NCI-H2107 (cell line): ENCODE measurements at places on chromosomes 4 and X.

DNA sequence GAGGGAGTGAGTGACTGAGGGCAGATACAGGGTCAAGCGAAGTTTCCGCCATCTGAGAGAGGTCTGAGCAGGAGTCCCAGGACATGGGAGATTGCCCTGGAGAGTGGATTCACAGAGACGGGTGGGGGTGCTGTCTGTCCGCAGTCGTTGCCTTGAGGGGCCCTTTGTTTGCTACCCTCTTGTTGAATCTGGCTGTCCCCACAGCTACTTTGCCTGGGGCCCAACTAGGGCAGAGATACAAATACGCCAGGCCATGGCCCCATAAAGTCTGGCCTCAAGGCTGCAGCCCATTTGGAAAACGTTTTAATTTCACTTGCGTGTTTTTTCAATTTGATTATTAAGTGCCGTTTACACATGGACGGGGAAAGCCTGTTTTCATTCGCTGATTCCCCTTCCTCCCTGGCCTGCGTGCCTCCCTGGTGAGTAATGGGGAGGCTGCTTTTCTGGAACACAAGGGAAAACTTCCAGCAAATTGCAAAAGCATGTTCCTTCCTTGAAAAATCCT, 134.4 kb downstream of the SMIM20 start:
- DNase-seq = no peak

DNA sequence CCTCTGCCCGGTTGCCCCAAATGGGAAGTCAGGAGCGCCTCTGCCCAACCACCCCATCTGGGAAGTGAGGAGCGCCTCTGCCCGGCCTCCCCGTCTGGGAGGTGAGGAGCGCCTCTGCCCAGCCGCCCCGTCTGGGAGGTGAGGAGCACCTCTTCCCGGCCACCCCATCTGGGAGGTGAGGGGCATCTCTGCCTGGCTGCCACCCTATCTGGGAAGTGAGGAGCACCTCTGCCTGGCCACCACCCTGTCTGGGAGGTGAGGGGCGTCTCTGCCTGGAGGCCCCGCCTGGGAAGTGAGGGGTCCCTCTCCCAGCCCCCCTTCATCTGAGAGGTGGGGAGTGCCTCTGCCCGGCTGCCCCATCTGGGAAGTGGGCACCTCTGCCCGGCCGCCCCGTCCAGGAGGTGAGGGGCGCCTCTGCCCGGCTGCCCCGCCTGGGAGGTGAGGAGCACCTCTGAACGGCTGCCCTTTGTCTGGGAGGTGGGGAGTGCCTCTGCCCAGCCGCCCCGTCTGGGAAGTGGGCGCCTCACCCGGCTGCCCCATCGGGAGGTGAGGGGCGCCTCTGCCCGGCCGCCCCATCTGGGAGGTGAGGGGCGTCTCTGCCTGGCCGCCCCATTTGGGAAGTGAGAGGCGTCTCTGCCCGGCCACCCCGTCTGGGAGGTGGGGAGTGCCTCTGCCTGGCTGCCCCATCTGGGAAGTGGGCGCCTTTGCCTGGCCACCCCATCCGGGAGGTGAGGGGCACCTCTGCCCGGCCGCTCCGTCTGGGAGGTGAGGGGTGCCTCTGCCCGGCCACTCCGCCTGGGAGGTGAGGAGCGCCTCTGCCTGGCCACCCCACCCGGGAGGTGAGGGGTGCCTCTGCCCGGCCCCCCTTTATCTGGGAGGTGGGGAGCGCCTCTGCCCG, 10.6 kb downstream of the PABPC1L2A start:
- no peak for DNase-seq

DNA sequence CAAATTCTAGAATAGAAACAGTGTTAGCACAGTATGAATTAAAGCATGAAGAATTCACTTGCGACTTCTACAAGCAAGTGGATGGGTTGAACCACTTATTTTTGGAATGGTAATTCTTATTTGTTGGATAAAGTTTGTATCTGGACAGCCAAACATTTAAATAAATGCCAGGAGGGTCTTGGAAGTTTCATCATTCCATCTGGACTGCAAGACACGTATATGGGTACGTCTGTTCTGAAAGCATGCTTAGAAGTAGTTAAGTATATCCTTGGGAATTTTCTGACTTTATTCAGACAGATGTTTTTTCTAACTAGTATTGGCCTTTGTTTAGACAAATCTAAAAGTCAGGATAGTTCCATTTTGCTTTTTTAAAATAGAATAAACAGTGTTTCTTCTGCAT, 77.5 kb upstream of the CASK start:
- DNase-seq = no peak

GRCh38 chr4:7206385-7206784, 14.0 kb downstream of the SORCS2 start:
- no peak for DNase-seq

- DNase-seq = no peak
These were observed 75.0 kb downstream of the ZFYVE28 start for GRCh38 chr4:2343476-2343875.

DNA sequence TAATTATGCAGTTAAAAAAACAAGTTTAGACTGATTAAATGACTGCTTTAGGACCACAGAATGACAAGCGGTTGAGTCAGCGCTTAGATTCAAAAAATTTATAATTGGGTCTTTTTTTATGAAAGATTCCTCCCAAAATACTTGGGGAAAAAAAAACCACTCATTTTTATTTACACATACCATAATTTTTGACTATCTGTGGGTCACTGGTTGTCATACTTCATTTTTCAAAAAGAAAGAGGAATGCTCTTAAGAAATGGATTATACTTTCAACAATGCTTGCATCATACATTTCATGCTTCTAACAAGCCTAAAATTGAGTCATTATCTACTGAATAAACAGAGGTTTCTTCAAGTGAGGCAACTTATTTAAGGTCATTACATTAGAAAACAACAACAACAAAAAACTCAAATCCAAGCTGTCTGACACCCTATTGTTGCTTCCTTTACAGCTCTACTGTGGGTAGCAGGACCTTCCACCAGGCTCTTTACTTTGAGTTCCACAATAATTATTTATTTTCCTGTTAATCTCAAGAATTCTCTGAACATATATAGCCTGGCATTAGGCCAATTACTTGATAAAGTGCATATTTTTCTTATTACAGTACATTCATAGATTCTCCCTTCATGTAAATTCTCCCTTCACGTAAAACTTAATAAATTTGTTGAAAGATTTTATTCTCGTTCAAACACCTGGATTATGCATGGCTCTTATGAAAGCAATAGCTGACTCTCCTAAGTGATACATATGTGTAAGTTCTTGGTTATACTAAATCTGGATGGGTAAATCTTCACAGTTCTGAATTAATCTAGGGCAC, 445.5 kb downstream of the PCDH10 start:
- no peak for DNase-seq

- DNase-seq = no peak
These were observed 298.4 kb downstream of the ARHGAP24 start for GRCh38 chr4:85773372-85773771.

DNA sequence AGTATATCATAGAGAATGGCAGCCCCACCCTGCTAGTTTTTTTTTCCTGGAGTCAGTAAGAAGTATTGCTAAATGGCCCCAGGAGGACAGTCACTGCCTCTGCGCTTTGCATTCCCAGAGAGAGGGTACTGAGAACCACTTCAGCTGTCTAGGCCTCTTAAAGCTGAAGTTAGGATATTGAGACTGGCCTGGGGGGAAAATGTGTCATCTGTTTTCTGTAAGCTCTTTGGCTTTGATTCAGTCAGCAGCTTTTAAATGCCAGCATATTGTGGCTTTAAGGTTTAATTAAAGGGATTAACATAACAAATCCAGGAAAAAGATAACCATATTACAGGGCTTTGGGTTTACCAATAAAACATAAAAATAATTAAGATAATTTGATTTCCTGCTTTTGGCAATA, 852.0 kb downstream of the PCDH18 start:
- DNase-seq = no peak

GRCh38 chr4:2830632-2831610, 12.7 kb upstream of the ADD1 start:
- DNase-seq = no peak

- DNase-seq = no peak
These were observed 190.1 kb upstream of the BMP3 start for GRCh38 chr4:80840396-80840795.

DNA sequence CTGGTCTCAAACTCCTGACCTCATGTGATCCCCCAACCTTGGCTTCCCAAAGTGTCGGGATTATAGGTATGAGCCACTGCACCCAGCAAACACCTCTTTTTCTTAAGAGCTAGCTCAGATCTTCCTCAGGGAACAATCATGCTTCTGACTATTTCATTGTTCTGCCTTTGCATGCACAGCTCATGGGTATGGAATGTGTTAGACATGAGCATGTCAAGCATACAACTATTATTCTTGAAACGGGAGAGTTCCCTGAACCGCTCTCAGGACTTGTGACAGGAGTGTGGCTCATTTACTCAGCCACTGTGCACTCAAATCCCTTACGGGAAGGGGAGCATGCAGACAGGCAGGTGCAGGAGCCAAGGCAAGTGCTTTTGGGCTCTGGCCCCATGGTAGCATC, 231.7 kb upstream of the TAPT1 start:
- no peak for DNase-seq

- no peak for DNase-seq
These were observed 66.3 kb downstream of the SMC1A start for GRCh38 chrX:53356186-53356585.

DNA sequence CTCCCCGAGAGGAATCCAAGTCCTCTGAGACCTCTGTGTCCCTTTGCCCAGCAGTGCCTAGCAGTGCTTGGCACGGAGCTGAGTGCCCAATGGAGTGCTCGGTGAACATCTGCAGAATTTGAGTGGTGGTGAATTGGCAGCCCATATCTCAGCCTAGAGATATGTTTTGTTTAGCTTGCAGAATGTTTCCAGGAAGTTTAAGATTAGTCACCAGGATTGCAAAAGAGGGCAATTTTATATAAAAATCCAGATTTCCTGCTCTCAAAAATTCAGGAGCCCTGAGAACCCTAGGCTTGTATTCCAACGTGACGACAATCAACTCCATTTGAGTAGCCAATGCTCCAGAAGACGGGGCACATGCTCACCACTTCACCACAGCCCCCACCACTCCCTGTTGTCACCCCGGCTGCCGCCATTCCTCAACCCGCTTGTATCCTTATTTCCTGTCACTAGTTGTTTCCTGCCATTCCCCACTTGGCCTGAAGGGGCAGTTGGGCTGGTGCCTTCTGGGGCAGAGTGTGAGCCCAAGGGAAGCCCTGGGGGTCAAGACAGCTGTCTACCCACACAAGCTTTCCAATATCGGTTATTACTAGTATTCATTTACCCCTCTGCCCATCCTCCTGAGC, 116.9 kb downstream of the EFNB1 start:
- no peak for DNase-seq

DNA sequence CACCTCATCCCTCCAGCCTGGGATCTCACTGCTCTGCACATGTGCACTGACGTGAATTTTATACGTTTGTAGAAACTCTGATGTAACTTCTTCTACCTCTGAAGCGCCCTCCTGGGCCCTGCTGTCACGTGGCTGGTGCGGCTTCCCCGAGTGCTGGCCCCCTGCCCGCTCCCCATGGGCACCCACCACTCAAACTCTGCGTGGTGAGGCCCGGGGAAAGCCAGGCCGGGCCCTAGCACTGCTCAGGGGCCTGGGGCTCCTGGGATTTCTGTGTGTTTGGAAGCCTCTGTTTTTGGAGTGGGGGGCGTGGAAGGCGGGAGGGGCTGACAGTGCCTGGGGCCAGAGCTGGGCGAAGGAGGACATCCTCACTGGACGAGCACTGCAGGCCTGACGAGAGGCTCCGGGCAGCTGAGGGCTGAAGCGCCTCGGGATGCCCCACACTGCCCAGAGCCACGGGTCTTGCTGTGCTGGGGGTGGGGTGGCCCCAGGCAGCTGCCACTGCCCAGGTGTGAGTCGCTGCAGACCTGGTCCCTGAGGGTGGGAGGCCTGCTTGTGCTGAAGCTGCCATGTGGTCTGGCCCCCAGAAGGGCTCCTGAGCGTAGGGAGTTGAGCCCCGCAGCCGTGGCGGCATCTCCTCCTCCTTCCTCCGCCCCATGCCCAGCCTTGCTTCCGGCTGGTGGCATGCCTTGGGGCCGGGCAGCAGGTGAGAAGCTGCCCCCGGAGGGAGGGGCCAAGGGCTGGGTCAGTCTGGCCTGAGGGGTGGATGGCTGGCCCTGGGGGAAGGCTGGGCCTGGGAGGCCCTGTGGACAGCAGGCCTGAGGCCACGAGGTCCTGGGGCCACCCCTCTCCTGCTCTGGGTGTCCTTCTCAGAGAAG, 7.7 kb downstream of the NAT8L start:
- no peak for DNase-seq

DNA sequence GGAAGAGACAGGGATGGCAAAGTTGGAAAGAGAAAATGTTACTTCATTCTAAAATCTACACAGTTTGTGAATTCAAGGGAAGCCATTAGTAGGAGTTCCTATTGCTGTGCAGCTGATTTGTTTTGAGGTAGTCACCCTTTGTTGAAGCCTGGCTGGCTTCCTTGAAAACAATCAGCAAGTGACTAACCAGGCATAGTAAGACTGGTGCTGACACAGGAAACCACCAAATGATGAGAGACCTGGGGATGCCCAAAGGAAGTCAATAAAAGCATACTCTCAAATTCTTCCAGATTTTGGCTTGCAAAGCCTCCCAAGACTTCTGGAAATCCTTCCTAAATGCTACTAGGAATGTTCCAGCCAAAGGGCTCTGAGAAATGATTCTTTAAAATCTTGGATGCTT, 23.9 kb upstream of the PRDM8 start:
- no peak for DNase-seq

DNA sequence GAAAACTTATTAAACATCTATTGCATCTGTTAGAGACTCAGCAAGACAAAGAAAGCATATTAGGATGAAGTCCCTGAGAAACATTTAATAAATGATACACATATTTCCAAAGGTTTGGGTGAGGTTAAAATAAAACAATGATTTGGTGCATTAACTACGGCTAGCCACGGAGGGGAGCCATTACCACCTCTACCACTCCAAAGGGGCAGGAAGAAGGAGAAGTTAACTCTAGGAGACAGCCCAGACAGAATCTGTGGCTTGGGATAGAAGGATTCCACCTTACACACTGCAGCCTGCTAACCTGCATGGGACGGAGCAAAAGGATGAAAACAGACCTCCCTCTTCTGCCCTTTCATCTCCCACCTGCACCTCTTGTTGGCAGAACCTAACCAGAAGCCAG, 189.1 kb upstream of the C1QTNF7 start:
- no peak for DNase-seq

DNA sequence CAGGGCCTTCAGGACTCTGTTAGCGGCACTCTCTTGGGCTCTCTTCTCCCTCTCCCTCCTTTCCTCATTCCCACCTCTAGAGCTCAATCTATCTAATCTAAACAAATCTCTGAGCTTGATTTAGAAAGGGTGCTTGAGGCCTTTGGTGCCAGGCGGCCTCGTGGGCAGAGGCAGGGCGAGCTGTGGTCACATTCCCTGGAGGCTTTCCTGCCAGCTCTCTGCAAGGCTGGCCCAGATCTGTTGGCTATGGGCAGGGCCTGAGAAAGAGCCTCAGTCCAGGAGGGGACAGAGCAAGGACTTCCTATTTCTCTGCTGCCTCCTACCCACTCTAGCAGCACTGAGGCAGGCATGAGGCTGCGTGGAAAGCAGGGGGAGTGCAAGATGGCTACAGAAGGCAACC, 38.6 kb downstream of the PJA1 start:
- no peak for DNase-seq
